ENCODE measurements at places on chromosomes 5 and 9.

DNA sequence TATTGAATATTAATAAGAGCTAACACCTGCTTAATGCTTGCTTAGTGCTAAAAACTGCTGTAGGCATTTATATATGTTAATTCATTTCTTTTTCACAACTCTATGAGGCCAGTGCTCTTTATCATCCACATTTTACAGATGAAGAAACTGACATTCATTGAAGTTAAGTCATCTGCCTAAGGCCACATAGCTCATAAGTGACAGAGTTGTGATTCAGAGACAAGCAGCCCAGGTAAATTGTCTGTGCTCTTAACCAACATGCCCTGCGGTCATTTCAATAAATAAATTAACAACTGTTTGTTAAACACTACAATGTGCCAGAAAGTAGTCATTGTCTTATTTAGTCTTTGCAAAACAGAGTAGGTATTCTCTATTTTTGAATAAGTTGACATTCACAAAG, 1354.4 kb upstream of the C9orf72 start:
- DNase-seq, result no peak

GRCh38 chr5:180140571-180140970, 68.4 kb downstream of the RASGEF1C start:
- no peak for DNase-seq

DNA sequence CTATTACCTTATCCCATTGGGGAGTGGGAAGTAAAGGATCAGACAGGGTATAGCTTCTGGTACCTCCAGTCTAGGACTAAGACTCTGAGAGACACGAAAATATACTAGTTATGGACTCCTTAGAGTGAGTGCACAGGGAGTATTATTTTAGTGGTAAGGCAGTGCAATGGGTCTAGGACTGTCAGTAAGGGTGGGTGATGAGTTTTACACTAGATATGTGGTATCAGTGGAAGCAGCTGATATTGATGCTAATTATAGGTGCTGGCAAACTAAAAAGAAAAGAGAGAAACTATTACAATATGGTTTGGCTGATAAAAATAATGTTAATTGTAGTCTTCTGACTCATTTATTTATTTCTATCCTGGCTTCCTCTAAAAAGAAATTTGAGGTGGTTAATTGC, 118.6 kb downstream of the UNC13B start:
- DNase-seq, result no peak

DNA sequence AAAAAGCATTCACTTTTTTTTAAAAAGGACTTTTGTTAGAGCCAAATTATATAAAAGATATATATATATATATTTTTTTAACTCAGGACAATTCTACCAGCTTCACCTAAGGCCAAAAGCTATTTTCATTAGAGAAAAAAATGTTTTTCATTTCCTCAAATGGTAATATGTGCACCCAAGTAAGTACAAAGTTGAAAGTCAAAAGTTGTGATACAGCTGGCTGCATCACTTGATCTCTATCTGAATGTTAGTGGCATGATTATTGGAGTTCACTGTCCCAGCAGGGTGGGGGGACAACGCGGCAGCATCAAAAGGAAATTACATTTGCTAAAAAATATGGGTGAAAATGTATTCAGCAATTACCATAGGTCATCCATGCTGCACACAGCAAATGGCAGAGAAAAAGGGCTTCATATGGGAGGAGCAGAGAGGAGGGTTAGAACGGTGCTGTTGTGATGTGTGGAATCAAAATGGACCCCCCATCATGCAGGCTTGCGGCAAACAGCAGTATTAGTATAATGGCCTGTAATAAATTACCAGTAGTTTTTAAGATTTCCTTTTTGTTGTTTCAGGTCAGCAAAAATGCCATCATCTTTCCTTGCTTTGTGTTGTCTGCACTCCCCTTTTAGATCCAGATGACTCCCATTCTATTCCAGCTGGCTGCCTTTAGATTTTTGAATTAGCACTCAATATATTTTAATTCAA, 253.7 kb downstream of the MAT2B start:
- DNase-seq, result no peak

DNA sequence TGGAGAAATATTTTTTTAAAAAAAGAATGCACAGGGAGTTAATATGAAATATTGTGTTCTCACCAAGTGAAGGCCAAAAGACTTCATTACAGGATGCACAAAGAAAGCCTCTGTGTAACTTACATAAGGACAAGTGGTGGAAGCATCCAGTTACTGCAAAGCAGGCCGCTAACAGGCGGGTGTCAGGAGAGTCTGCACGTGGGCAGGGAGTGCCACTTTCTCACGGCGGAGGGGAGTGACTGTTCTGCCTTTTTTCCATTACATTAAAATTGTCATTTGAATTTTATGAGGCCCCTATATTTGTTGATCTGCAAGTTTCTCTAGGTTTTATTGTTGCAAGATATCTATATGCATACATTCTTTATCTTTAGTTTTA, 28.1 kb upstream of the SPATA31E1 start:
- DNase-seq, result no peak

Data from activated CD8-positive, alpha-beta memory T cell treated with anti-CD3 and anti-CD28 coated beads for 4 hours (primary cell).